Activated CD4-positive, alpha-beta T cell treated with anti-CD3 and anti-CD28 coated beads for 24 hours (primary cell): ENCODE measurements at places on chromosomes 6 and 20.

GRCh38 chr6:74343804-74344203, 647.8 kb downstream of the CD109 start:
- no peak for DNase-seq

- no peak for DNase-seq
Observed at GRCh38 chr20:37090407-37090806, 5.4 kb downstream of the RBL1 start.

DNA sequence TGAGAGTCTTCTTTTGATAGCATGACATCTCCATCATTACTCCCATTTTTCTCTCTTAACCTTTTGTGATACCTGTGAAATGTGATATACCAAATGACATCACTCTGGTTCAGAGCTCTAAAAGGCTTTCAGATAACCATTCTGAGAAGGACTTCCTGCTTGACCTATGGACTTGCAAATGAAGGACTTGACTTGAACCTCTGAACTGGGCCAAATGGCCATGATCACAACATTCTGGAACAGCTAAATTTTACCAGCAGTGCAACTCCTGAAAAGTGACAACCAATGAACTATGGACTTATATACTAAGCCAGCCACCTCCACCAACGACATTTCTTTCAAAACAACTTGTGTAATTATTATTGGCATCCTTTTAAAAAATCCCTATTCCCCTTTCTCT, 1085.8 kb upstream of the CITED2 start:
- no peak for DNase-seq

DNA sequence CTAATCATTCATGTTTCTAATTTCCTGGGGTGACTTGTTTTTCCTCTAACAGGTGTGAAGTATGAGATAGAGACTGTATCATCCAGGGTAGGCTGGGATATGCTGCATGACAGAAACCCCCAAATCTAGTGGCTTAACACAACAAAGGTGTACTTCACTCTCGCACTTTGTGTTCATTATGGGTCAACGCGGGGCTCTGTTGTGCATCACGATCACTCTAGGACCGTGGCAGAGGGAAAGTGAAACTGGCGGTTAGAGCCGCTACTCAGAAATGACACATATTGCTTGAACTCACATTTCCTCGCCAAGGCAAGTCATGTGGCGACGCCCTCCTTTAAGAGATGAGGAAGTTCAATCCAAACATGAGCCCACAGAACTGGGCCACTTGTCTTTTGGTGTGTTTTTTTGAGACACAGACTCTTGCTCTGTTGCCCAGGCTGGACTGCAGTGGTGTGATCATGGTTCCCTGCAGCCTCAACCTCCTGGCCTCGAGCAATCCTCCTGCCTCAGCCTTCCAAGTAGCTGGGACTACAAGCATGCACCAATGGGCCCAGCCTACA, 41.3 kb downstream of the PCNA start:
- peak; percentile 60 for DNase-seq

GRCh38 chr6:33211666-33212422, 3.5 kb downstream of the RING1 start:
- DNase-seq: no peak

DNA sequence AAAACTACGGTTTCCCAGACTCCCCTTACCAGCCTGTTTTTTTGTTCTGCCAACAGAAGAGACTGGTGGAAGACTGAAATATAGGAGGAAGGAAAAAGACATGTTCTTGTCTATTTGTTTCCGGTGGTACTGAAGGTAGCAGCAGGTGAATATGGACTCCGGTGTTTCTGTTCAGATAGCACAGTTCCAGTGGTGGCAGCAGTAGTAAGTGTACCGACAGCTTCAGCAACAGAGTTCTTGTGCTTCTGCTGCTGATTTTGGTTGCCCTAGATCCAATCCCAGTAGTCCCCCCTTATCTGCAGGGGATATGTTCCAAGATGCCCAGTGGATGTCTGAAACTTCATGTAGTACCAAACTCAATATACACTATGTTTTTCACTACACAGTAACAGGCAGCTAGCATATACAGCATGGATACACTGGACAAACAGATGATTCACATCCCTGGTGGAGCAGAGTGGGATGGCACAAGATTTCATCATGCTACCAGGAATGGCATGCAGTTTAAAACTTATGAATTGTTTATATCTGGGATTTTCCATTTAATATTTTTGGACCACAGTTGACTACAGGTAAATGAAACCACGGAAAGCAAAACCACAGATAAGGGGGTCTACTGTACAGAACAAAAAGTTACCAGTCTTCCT, 301.8 kb downstream of the BTBD9 start:
- DNase-seq: no peak

- DNase-seq: no peak
Observed at GRCh38 chr6:79570129-79571029, 33.1 kb upstream of the LCA5 start.

DNA sequence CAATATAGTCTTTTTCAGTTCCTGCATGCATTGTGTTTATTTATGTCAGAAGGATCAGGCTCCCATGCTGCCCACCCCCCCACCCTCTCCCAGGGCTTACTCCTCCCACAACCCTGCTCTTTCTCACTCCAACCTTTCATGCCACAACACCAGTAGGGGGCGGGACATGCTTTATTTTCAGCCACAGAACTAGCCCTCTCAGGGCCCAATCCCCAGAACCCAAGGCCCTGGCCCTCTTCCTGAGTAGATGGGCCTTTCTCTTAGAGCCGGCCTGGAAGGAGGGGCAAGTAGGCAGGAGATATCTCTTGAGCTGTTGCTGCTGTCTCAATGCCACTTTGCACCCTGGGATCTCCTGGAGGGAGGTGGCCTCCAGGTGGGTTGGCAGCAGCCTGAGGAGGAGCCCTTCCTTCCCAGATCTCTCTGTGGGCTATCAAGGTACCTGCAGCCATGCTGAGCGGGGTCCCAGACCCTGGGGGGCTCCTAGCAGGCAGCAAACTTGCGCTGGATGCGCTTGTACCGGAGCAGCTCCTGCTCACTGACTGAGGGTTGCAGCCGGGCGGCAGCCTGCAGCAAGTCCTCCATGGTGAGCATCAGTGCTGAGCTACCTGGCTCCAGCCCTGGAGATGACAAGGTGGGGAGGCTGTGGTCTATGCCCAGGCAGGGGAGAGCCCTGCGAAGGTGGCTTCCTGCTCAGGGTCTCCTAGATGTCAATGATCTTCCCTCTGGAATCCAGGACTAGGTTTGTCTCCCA, 3.5 kb downstream of the GNMT start:
- no peak for DNase-seq

- no peak for DNase-seq
Observed at GRCh38 chr6:135012764-135013163, 41.9 kb downstream of the HBS1L start.

- DNase-seq: no peak
Observed at GRCh38 chr6:105313211-105313610, 89.7 kb downstream of the PREP start.

DNA sequence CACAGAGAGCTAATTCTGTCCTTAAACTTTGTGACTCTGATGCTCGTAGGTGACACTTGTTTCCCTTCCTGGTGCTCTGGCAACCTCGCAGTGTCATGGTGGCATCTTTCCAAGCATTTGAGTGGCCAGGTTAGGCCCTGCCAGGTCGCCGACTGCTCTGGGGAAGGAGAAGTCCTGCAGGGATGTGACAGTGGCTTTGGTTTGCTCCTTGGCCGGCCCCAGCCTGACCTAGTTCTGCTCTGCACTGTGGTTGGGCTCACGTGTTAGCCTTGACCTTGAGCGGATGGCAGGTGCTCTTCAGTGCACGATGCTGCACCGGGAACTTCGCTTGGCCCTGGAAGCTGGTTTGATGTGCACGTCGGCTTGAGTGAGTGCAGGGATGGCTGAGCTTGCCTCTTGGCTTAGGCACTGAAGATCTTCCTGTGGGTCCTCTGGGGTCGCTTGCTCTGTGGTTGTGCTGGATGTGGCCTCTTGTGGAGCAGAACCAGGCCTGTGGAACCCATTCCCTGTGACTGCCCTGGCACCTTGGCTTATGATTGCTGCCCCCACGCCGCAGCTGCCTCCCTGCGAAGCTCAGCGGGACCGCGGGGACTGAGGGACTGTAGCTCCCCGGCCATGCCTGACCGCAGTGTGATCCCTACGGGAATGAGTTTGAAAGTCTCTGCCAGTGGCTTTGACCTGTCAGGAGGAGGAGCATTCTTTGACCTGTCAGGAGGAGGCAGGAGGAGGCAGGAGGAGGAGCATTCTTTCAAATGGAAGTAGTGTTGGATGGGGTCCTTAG, 8.7 kb downstream of the OSBPL2 start:
- DNase-seq: no peak

GRCh38 chr20:58655328-58656107, 4.4 kb downstream of the STX16 start:
- no peak for DNase-seq

GRCh38 chr20:50191544-50192363, 1.1 kb downstream of the CEBPB start:
- peak; percentile 39 for DNase-seq

GRCh38 chr6:292506-293192, 362 bp downstream of the DUSP22 start:
- DNase-seq: peak; percentile 60

DNA sequence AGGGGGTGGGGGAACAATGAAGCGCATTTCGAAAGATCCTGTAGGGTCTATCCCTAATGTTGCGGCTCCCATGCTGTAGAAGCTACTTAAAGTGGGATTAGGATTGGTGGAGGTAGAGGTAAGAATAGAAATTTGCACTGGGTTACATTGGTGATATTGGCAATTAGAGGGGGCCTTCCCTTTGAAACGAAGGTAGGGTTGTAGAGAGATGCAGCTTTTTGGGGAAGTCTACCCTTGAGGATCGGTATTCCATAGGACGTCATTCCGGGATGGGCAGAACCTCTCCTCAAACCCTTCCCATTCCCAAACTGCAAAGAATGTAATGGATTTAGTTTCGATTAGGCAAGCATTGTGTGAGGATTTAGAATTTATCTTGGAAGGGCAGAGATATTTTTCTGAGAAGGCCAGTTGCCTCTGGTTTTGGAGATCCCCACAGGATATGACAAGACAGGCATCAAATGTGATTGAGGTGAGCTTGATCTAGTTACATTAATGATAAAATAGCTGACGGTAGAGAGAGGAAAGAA, 5.4 kb upstream of the ZNFX1 start:
- no peak for DNase-seq

DNA sequence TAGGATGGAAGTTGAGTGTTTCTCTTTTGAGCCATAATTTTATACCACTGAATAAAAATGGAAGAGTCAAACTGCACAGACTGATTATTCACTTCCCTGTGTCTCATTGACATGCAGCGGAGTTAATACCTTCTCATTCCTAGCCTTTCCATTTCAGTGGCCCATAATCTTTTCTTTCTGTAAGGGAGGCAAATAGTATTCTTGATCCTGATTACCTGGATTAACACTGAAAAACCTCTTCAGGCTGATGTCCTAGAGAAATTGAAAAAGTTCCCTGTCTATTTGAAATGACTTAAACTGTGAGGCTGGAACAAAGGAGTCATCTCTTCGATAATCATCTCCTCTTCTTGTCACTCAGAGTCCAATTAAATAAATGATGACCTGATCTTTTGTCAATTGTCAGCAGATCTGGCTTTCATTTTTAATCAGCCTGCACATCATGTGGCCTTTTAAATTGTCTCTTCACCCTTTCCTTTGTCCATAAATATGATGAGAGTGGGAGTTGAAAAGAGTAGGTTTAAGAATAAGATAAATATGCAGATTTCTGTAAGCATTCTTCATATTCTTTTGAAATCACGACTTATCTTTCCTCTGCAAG, 713.0 kb downstream of the EPM2A start:
- no peak for DNase-seq

GRCh38 chr6:34610819-34611477, 54.8 kb upstream of the SPDEF start:
- DNase-seq: no peak

DNA sequence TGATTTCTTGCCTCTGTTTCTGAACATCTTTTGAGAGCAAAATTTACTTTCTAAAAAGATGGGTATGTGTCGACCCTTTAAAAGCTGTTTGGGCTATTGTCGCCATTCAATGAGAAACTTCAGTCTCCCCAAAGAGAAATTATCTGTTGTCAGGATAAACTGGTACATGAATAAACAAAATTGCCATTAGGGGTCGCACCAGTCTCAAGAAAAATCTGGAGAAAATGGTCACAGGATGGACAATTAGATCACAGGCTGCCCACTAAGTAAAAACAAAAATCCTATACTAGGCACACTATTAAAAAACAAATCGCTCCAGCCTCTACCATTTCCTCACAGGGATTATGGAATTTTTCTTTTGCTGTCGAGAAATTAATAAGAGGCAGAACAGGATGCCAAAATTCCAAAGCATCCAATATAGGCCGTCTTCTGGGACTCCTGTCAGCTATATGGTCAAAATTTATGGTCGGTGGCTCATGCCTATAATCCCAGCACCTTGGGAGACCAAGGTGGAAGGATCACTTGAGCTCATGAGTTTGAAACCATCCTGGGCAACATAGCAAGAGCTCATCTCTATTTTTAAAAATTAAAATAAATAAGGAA, 5.5 kb upstream of the HLA-E start:
- DNase-seq: no peak

DNA sequence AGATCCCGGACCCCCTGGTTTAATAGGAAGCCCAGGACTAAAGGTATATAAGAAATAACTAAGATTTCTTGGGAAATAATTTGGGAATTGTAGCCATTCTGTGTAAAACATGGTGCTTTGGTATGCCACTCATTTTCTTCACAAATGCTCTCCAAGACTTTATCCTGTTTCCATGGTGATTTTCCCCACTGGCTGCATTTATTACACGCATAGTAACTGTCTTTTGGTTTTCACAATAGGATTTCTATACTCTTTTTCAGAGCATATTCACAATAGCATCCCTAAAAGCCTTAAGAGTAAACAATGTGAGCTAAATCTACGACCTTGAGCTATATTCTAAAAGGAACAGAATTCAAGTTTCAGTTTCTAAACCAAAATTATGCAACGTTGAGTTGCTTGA, 160.8 kb downstream of the COL9A1 start:
- no peak for DNase-seq

GRCh38 chr6:108561742-108562502, 1.2 kb downstream of the FOXO3 start:
- DNase-seq: no peak

DNA sequence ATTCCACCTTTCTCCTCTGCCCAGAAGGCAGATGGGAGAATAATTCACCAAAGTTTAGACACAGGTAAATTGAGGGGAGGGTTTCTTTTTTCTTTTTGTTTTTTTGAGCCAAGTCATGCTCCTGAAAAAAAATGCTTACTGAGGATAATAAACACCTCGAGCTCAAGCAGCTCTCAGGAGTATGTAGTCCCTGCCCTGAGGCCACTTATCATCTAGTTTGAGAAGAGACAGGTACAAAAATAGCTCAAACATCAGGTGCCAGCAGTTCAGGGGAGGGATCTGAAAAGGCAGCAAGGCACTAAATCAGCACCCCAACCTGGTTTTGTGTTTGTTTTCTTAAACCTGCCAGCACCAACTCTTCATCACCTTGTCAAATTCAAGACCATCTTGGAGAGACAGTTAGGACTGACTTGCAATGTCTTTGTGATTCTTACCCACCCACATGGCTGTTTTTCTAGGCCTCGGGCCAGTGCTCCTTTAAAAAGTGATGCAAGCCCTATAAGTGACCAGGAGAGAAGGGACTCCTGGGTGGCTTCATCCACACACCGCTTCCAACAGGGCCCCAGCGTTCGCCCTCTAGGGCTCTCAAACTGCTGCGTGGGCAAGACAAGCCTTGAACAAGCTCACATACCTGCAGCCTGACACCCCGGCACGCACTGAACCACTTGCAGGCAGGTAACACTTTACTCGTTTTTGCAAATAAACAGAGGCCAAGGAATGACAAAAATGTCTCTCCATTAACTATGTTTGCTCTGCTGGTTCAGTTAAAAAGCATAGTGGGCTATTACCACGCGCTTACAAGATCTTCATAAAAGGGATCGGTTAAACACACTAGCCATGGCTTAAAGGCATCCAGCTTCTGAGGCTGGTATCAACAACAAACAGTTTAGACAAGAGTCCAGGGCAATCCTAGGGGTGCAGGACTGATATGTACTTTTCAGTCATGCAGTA, 13.9 kb downstream of the JAG1 start:
- DNase-seq: no peak
